Activated naive CD4-positive, alpha-beta T cell treated with anti-CD3 and anti-CD28 coated beads for 36 hours (primary cell): ENCODE measurements at places on chromosomes 2 and 18. TPM values are rescaled to one million over a fixed set of nuclear protein-coding genes. Genes with fewer than 3 reads are reported as not detected.

Gene FRZB
- not detected for total RNA-seq

Gene TMEM200C
- not detected for total RNA-seq

Gene HRH4
- total RNA-seq = not detected

Gene ALPG
- not detected for total RNA-seq

Gene RAX
- total RNA-seq = not detected

Gene MOB1A
- total RNA-seq = 129 TPM

Gene RAMP1
- total RNA-seq = 0.62 TPM

Gene ANTXR1
- total RNA-seq = 0.17 TPM

DNA sequence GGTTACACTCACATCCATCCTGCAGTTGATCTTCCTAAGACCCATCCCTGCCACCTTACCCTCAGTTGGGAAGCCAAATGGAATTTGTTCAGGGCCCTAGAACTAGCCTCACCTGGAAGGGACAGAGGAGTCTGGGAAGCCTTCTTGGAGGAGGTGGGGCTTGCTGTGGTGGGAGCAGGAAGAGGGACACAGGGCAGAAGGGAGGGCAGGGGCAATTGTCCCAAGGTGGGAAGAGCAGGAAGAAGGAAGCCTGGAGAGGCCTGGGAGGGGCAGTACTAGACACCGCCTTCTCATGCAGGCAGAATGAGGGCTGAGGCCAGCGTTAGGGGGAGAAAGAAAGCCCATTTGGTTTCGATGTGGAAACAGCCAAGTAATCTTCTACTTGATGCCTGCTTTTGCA is 34.1 kb upstream of the ASPRV1 start:
- no peak for DNase-seq
- no peak overlapping the region for H3K4me3 ChIP-seq
- no peaks in the 10 kb centered on the region for H3K27me3 ChIP-seq
- H3K4me1 ChIP-seq = peaks cover 7% of the 10 kb centered on the region

DNA sequence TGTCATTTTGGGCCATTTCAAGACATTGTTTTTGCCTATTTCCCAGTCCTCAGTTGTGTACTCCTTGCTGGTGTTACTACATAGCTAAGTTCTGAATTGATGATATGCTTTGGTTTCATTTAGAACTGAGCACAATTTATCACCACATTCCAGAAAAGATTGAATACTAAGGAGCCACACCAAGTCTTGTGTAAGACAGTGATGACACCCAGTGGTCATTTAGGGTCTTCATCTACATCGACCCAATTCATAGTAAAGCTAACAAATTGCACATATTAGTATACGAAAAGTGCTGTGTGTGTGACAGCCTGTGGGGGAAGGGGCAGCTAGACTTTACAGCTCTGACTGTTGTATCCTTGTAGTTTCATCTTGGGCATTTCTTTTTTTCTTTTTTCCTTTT is 10.9 kb upstream of the DLX2 start:
- H3K4me1 ChIP-seq = peaks cover 9% of the 10 kb centered on the region
- no peak for DNase-seq
- no peaks in the 10 kb centered on the region for H3K36me3 ChIP-seq

GRCh38 chr2:197969391-197969893 is 165.0 kb downstream of the PLCL1 start:
- H3K27me3 ChIP-seq = no peaks in the 10 kb centered on the region
- H3K36me3 ChIP-seq = peaks cover 17% of the 10 kb centered on the region
- H3K4me3 ChIP-seq = no peak overlapping the region
- H3K4me1 ChIP-seq = peaks cover 52% of the 10 kb centered on the region
- peak overlapping the region; percentile 85 for H3K27ac ChIP-seq
- DNase-seq = no peak

DNA sequence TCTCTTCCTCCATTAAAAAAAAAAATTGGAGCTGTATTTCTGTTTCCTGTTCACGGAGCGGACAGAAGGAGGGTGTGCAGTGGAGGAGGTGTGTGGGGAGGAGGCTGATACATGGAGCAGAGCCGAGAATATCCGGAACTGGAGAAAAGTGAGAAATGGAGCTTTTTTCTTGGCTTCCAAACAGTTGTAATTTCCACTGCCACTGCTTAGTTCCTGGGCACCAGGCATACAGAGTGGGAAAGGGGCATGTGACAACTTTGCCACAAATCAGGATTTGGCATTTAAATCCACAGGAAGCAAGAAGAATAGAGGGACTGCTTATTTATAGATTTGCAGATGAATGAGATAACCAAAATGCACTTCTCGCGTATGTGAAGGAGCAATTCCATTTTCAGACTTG is 71.2 kb downstream of the BCL11A start:
- no peaks in the 10 kb centered on the region for H3K4me1 ChIP-seq
- H3K4me3 ChIP-seq = no peak overlapping the region
- peaks cover 22% of the 10 kb centered on the region for H3K27me3 ChIP-seq
- no peak overlapping the region for H3K27ac ChIP-seq

DNA sequence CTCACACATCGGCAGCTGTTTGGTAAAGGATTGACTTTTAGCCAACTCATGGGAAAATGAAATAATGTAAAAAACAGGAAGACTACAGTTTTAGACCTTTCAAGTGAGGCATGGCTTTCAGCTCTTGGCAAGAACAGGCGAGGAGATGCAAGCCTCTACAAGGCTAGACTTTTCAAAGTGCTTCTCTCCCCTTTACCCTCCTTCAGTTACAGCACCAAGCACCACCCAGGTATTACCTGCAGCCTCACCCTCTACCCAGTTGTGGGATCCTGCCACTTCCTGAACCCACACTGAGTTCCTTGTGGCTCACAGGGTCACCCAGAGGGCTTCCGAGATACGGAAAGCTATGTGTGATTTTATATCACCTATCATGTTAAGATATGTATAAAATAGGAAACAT is 14.7 kb downstream of the UGT1A10 start:
- H3K27ac ChIP-seq = no peak overlapping the region
- DNase-seq = no peak

GRCh38 chr2:200708943-200709342 is 102.8 kb upstream of the BZW1 start:
- no peaks in the 10 kb centered on the region for H3K36me3 ChIP-seq
- no peak overlapping the region for H3K4me3 ChIP-seq
- no peak for DNase-seq
- H3K27ac ChIP-seq = no peak overlapping the region
- no peaks in the 10 kb centered on the region for H3K27me3 ChIP-seq

GRCh38 chr18:69941183-69941582 is 6.5 kb downstream of the CD226 start:
- H3K4me1 ChIP-seq = peaks cover 88% of the 10 kb centered on the region
- DNase-seq = no peak
- H3K4me3 ChIP-seq = no peak overlapping the region

GRCh38 chr2:116833052-116833451 is 981.4 kb upstream of the DDX18 start:
- H3K27ac ChIP-seq = no peak overlapping the region
- H3K27me3 ChIP-seq = no peaks in the 10 kb centered on the region
- H3K4me1 ChIP-seq = no peaks in the 10 kb centered on the region
- no peak for DNase-seq
- no peaks in the 10 kb centered on the region for H3K36me3 ChIP-seq

- peaks cover 24% of the 10 kb centered on the region for H3K36me3 ChIP-seq
- peaks cover 62% of the 10 kb centered on the region for H3K4me1 ChIP-seq
- H3K27ac ChIP-seq = no peak overlapping the region
Measured at GRCh38 chr2:119864318-119864717, 104.6 kb downstream of the PTPN4 start.

- H3K4me3 ChIP-seq = no peak overlapping the region
- H3K27ac ChIP-seq = no peak overlapping the region
- H3K4me1 ChIP-seq = no peaks in the 10 kb centered on the region
Measured at GRCh38 chr2:32246911-32247310, 17.8 kb downstream of the NLRC4 start.

GRCh38 chr2:42327125-42327524 is 33.9 kb downstream of the COX7A2L start:
- peaks cover 18% of the 10 kb centered on the region for H3K4me1 ChIP-seq
- peak overlapping the region; percentile 39 for H3K27ac ChIP-seq
- no peak for DNase-seq
- no peak overlapping the region for H3K4me3 ChIP-seq
- no peaks in the 10 kb centered on the region for H3K27me3 ChIP-seq
- peaks cover 22% of the 10 kb centered on the region for H3K36me3 ChIP-seq

- H3K4me3 ChIP-seq = no peak overlapping the region
- no peak for DNase-seq
- H3K27ac ChIP-seq = no peak overlapping the region
- H3K27me3 ChIP-seq = no peaks in the 10 kb centered on the region
- peaks cover 1% of the 10 kb centered on the region for H3K4me1 ChIP-seq
Measured at GRCh38 chr2:169509955-169510354, 453 bp downstream of the KLHL41 start.

- H3K4me3 ChIP-seq = no peak overlapping the region
- H3K27ac ChIP-seq = no peak overlapping the region
- H3K4me1 ChIP-seq = no peaks in the 10 kb centered on the region
- no peaks in the 10 kb centered on the region for H3K36me3 ChIP-seq
- DNase-seq = no peak
Measured at GRCh38 chr2:33110461-33110860, 163.7 kb downstream of the LTBP1 start.
